ENCODE measurements at places on chromosomes 7 and 10.

DNA sequence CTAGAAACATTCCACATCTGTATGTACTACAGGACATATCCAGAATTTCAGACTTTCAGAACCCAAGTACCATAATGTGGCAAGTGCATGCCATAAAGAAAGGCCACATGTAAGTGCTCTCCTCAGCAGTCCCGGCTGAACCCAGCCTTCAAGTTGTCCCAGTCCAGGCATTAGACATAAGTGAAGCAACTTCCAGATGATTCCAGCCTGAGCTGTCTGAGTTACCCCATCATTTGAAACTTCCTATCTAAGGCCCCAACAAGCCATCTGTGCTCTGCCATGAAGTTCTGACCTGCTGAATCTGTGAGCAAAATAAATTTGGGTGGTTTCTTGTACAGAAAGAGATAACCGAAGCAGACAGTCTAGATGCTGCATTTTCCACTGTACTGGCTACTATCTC, 218.8 kb downstream of the IPMK start:
- no peak for DNase-seq

DNA sequence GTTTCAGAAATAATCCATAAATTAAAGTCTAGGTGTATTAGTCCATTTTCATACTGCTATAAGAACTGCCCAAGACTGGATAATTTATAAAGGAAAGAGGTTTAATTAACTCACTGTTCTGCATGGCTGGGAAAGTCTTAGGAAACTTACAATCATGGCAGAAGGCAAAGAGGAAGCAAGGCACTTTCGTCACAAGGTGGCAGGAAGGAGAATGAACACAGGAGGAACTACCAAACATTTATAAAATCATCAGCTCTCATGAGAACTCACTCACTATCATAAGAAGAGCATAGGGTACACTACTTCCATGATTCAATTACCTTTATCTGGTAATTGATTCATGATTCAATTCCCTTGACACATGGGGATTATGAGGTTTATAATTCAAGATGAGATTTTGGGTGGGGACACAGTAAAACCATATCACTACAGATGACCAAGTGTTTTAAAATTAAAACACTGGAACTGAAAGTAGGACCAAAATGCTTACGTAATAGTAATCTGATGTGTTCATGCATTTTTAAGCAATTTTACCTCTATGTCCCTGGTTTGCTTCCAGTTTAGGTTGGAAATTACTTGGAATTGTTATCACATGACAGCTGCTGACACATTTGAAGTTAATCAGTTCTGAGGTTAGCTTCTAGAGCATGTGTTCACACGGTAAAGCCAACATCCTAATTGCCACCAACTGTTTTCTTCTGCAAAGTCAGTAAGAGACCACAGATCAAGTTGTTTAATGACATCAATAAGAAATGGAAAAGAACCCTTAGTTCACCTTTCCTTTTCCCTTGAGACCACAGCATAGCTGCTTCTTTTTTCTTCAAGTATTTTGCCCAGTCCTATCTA, 48.4 kb upstream of the SEMA3C start:
- DNase-seq, result no peak

- DNase-seq, result peak; percentile 5
Observed at GRCh38 chr10:95767884-95768556, 12.1 kb downstream of the ENTPD1 start.

DNA sequence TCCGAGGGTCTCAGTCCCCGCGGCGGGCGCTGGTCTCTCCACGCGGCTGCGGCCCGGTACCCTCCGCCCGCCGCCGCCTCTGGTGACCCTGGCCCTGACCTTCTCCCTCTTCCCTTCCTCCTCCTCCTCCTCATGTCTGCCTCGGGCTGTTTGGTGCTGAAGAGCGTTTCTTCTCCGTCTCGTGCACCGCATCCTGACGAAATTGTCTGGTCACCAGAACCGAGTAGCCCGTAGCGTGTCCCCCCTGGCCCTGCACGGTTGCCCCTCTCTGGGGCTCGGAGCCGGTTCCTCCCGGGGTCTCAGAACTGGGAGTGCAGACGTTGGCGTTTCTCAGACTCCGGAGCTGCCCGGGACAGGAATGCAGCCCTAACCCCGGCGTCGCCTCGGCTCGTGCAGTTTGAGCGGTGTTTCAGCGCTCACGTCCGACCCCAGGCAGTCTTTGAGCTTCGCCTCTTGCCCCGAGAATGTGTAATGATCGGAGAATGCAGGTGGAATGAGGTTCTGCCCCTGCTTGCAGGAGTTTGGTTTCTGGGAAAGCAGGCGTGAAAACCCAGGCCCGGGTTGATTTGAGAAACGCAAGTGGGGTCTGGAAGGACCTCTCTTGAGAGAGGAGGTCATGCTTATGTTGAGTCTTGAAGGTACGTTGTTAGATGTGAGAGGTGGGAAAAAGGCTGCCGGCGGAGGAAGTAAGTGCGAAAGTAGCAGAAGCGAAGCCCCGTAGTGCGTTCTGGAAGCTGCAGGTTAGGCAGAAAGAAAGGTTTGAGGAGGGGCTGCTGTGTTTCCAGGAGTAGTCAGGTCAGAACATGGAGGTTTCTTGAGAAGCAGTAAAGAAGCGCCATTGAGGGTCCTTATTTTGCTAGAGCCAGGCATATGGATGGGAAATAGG, 743 bp downstream of the RBM17 start:
- DNase-seq, result no peak

DNA sequence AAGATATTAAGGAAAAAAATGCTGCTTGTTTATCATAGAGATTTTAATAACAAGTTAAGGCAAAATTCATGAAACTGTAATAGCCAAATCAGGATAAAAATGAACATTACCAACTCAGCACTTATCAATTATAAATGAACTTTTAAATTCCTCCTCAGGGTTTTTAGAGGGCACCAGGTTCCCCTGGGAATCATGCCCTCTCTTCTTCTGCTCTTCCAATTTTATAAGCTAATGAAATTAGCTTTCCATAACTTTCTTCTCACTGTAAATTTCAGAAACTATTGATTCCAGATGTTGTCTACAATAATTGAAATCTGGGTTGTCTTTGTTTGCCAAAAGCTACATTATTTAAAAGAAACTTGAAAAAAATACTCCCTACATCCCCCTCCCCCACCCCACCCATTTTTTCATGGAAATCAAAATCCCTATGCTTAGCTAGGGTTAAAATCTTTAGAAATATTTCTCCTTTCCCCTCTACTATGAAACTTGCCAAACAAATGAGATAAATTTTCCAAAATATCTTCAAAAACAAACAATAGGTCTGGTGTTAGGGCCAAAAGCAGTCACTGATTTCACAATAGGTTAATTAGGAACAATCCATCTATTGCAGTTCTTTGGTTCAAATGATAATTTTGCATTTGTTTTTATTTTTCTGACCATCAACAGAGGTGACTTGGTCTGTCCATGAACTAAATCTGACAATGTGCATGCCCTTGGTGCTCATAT, 187.7 kb downstream of the DOCK4 start:
- DNase-seq, result no peak

GRCh38 chr10:17199351-17199804, 2.1 kb downstream of the TRDMT1 start:
- no peak for DNase-seq

GRCh38 chr10:17348501-17349349, 105.7 kb downstream of the ST8SIA6 start:
- peak; percentile 37 for DNase-seq

- DNase-seq, result no peak
Observed at GRCh38 chr10:130990486-130990885, 321.0 kb downstream of the TCERG1L start.

- no peak for DNase-seq
Observed at GRCh38 chr7:121429798-121430197, 33.7 kb upstream of the FAM3C start.

GRCh38 chr7:92421676-92422435, 25.4 kb upstream of the GATAD1 start:
- DNase-seq, result no peak

GRCh38 chr10:16545116-16545736, 23.5 kb upstream of the C1QL3 start:
- DNase-seq, result no peak

- no peak for DNase-seq
Observed at GRCh38 chr7:121643320-121643719, 229.6 kb upstream of the PTPRZ1 start.

DNA sequence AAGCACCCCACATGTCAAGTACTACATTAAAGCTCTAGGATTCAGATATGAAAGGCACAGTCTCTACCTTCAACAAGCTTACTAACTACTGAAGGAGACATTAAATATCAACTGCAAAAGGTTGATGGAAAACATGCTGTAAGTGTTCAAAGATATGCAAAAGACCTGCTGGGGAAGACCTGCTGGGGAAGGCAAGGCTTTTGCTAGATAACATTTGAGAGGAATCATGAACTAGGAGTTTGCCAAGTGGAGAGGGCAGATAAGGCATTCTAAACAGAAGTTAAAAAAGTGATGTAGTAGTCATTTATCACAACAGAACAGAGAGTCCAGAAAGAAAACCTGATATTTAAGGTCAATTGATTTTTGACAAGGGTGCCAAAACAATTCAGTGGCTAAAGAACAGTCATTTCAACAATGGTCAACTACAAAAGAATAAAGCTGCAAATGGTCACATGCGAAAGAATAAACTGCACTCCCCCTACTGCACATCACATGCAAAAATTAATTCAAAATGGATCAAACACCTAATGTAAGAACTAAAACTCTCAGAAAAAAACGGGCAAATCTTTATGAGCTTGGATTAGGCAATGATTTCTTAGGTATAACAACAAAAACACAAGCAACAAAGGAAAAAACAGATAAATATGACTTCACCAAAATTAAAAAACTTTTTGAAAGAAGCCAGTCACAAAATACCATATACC, 23.0 kb upstream of the MSS51 start:
- DNase-seq, result no peak

GRCh38 chr7:103140061-103140460, 8.8 kb downstream of the NAPEPLD start:
- no peak for DNase-seq

DNA sequence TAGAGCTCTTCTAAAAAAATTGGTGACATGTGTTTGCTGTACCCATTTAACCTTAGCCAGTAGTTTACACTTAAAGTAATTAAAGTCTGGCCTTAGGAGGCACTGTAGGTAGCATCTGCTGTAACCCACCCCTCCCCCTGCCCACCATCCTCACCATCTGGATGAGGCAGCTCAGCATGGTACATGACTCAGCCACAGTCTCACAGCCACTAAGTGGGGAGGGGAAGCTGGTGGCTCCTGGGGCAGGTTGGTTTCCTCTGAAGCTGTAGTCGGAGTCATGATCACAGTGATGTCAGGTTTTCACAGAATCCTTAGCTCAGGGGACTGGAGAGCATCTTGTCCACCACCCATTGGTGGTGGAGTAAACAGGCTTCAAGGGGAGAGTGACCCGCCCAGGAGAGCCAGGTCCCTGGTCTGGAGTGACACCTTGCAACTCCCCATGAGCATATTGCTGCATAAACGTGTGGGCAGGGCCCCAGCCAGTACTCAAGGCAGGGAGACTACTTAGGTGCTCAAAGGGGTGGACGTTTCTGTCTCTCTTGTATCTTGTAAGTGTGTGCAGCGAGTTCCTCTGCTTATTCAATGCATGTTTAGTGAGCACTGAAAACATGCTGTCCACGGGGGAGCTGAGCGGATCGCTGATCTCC, 125.9 kb downstream of the GRK5 start:
- no peak for DNase-seq

DNA sequence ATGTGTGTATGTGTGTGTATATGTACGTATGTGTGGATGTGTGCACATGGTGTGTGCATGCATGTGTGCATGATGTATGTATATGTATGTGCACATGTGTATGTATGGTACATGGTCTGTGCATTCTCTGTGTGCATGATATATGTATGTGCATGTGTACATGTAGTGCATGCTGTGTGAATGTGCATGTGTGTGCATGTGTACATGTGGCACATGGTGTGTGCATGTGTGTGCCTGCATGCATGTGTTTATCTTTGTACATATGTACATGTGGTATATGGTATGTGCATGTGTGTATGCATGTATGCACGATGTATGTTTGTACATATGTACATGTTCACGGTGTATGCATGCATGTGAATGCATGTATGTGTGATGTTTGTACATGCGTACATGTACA, 383.7 kb downstream of the TYW1 start:
- no peak for DNase-seq

DNA sequence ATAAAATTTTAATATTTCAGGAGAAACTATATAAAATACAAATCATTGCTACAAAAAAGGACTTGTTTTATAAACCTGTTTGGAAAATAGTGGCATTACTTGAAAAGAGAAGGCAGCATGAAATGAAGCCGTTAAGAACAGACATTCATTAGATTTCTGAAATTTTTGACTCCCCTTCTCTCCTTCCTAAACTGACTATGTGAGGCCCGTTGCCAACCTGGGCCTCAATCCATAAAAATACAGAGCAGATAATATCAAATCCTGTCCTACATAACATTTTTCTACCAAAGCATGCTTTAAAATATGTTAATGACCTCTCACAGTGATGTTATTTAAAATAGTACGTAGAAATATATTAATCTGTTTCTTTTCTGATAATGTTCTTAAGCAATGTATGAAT, 34.5 kb upstream of the ING3 start:
- DNase-seq, result no peak

- no peak for DNase-seq
Observed at GRCh38 chr10:122554131-122555036, 6.2 kb upstream of the DMBT1 start.

GRCh38 chr10:89633484-89633883, 11.6 kb downstream of the PANK1 start:
- DNase-seq, result peak; percentile 67

- DNase-seq, result no peak
Observed at GRCh38 chr10:26085549-26085948, 131.0 kb upstream of the GAD2 start.

- DNase-seq, result no peak
Observed at GRCh38 chr10:36888925-36889573, 236.3 kb upstream of the ANKRD30A start.

DNA sequence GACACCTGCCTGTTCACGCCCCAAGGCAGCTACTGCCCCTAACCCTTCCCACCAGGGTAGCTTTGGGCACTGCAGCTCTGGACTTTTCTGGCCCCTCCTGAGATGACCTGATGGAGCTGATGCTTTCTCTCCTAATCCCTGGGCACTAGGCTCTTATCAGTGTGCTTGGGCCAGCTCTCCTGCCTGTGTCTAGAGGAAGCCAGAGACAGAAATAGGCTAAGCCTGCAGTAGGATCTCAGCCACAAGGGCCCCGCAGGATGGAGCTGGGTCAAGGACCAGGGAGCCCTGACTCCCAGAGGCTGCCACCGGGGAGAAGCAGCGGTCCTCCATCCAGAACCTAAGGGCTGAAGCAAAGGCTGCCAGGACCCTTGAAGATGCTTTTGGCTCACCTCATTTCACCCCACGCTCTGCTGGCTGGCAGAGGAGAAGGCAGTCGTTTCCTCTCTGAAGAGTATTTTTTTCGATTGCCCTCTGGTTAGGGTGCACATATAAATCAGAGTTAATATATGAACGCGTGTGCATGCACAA, 580.8 kb downstream of the GALNT17 start:
- no peak for DNase-seq

DNA sequence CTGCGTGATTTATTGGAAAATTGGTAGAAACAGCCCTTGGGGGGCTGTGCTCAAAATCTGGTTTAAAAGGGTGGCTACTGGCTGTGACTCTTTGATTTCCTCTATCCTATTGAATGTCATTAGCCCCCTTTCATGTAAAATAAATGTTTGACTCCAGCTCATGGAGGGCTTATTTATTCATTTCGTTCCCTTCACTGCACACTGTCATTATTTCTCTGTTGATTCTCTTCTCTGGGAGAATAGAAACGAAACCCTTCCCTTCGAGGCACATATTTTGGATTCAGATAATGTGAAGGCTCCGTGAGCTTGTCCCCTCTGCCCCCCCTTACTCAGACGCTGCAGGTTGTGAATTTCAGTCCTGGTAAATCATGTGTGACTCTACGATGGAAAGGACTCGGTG, 203.9 kb upstream of the GPR26 start:
- no peak for DNase-seq

- no peak for DNase-seq
Observed at GRCh38 chr7:66758950-66759628, 18.6 kb downstream of the RABGEF1 start.
